NCI-H226 (cell line): ENCODE measurements at places on chromosomes 11 and 22.

- DNase-seq, result no peak
These were observed 92.1 kb upstream of the APOA1 start for GRCh38 chr11:116929414-116930090.

DNA sequence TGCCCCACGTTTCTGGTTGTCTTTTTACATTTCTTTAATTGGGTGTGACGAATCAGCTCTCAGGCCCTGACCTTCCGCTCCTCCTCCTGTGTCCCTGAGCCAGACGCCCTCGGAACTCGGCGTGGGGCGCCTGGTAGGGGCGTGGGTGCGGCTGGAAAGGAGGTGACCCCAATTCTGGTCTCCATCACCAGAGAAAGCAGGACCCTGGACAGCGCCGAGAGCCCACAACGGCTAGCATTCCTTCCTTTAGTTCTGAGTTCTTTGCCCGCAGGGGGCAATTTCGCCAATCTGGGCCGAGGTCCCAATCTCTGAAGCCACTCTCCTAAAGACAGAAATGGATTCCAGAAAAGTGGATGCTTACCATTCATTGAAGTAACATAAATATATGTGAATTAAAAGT lies 11.7 kb upstream of the RBMXL2 start:
- no peak for DNase-seq

DNA sequence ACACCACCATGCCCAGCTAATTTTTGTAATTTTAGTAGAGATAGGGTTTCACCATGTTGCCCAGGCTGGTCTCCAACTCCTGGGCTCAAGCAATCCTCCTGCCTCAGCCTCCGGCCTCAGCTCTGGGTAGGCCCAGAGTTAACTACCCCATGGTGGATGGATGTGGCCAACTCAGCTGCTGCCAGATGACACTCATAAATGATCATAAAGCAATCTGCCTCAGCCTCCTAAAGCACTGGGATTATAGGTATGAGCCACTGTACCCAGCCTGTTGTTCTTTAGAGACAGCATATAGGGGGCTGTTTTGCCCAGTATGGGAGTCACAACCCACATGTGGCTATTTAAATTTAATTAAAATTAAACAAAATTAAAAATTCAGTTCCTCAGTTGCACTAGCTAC lies 54.3 kb downstream of the LARGE1 start:
- DNase-seq, result no peak

GRCh38 chr11:41286751-41287150 lies 172.7 kb downstream of the LRRC4C start:
- DNase-seq, result no peak

DNA sequence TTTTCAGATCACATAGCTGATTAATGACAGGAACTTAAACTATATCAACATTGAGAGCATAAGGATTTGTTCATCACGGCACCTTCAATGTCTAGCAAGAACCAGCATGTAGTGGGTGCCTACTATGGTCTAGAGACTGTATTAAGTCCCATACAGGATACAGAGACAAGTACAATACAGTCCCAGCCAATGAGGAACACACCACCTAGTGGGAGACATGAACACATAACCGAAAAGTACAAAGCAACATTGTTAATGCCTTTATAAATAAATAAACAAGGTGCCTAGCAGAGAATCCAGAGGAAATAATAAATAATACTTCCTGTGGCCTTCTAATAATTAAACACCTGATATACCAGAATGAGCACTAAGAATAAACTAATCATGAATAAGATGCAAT lies 87.7 kb upstream of the OPCML start:
- no peak for DNase-seq

- DNase-seq, result peak; percentile 83
These were observed at the start of the genes CCDC87 and CCS for GRCh38 chr11:66592457-66593302. CCDC87 (minus strand) TSS chr11:66593063; CDS start chr11:66593015, 48 bp downstream. CCS (plus strand) TSS chr11:66593185; CDS start chr11:66593262, 77 bp downstream.

GRCh38 chr11:129696309-129696989 lies 119.2 kb upstream of the TMEM45B start:
- no peak for DNase-seq

DNA sequence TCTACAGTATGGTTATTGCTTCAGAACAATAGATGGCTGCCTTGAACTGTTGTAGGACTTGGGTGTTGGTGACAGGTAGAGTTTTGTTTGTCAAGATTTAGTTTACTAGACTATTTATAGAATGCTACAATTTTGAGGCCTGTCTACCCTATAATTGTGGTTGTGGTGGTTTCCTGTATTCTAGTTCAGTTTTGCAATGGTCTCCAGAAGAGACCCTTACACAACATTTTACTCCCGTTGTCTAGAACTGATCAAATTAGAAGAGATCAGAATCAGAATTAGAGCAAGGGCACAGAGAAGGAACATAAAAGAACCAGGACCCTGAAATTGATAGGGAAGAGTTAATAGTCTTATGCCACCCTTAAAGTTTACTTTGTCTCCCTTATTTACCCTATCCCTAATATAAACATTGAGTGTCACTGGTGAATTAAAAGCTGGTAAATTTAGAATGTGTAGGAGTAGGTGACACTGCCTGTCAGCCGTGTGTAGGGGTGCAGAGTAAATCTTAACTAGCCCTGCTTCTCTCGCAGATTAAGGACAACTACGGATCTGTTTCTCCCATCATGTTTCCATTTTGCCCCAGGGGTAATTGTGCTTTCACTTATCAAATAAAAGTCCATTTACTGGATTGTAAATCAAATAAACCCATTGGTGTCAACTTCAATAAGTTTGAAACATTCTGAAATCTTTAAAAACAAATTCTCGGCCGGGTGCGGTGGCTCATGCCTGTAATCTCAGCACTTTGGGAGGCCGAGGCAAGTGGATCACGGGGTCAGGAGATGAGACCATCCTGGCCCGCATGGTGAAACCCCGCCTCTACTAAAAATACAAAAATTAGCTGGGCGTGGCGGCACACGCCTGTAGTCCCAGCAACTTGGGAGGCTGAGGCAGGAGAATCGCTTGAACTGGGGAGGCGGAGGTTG lies 10.9 kb upstream of the PHLDB1 start:
- DNase-seq, result no peak

DNA sequence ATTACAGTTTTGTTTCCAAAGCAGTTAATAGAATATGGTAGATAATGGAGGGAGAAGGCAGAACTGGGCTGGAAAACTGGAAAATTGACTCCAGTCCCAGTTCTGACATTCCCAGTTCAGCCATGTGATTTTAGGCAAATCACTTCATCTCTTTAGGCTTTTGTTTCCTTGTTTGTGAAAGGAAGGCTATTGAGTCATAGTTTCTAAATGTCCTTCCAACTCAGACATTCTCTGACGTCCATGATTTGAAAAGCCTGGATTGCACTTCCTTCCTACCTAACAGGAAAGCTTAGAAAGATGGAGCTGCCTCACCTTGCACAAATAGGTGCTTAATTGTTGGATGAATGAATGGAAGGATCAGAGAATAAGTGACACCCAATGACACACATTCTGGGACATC lies 19.8 kb upstream of the GALNT18 start:
- no peak for DNase-seq

DNA sequence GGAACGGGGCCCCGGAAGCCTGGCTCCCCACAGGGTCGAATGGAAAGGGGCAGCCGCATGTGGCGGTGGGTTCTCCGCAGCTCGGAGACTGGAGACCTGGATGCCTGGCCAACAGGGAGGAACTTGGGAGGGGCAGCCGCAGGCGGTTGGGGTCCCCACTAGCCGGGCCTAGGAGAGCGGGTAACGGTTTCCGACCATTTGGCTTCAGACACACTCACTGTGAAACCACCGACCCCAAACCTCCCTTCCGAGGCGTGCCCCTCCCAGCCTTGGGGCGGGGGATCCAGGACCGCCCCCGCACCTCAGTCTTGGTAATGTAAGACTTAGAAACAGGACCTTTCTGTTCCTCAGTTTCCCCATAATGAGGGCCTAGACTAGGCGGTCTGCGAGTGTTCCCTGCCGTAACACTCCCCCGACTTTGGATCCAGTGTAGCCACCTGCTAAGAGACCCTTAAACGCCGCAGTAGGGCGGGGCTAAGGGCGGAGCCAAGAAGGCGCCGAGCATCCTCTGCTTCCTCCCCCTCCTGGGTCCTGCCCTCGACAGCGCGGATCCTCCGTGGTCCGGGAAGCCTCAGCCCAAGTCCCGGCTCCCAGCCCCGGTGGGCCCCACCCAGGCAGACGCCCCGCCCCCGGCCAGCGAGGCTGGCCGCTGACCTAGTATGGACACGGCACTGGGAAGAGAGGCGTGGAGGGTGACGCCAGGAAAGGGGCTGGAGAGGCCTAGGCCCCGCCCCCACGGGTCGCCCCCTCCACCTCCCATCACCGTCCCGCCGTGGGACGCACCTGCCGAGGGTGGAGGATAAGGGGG lies 1.8 kb upstream of the RASGRP2 start:
- peak; percentile 74 for DNase-seq

- no peak for DNase-seq
These were observed 43.1 kb downstream of the PRCP start for GRCh38 chr11:82857145-82857544.

DNA sequence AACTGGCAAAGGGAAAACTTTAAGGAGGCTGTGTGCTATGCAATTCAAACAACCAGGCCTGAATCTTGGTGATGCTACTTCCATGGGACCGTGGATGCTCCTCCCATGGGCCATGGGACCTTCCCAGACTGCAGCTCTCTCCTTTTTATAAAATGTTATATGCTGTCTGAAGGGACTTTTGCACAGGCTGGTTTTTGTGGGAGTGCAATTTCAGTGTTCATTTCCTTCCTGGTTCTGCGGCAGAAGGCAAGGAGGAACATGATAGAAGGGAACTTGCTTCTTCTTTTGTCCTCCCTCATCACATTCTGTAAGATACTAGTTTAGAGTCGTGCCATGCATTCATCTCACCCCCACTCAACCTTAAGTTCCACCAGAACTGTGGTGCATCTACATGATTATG lies 68.9 kb downstream of the C11orf58 start:
- DNase-seq, result no peak

- no peak for DNase-seq
These were observed 708.1 kb downstream of the BRD1 start for GRCh38 chr22:49119551-49119952.

GRCh38 chr11:35907648-35908431 lies 36.0 kb upstream of the LDLRAD3 start:
- peak; percentile 46 for DNase-seq

GRCh38 chr11:133993107-133993506 lies 36.3 kb upstream of the IGSF9B start:
- no peak for DNase-seq
